NK-92 treated with Interleukin-12 subunit alpha and Interleukin-12 subunit beta, amount 100 ng/mL, for 24 hours (cell line): ENCODE measurements at places on chromosomes 13 and 19.

DNA sequence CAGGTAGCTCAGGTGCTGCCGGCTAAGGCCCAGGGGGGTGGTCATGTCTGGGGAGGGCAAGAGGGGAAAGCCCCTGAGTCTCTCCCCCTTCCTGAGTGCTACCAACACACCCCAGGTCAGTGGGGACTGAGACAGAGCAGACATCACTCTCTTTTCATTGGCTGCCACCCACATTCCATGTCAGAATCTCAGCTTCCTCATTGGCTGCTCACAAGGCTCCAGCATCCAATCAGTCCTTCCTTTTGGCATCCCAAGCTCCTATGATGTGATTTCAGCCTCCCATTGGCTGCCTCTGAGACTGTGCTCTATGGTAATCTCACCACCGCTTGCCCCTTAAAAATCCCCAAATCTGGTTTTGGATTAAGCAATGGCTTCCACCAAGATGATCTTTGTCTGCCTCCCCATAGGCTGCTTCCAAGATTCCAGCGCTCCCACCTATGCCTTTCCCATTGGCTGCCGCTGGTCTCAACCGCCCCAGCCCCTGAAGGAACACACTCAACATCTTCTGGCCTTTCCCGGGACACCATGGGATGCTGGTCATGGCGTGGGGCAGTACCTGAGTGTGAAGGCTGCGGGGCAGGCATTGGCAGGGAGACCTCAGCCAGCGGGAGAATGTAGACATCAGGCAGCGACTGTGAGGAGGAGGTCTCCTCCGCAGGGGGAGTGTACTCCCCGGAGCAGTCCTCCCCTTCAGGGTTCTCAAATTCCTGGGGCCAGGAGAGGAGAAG lies 2.0 kb downstream of the LMTK3 start:
- DNase-seq, result no peak

DNA sequence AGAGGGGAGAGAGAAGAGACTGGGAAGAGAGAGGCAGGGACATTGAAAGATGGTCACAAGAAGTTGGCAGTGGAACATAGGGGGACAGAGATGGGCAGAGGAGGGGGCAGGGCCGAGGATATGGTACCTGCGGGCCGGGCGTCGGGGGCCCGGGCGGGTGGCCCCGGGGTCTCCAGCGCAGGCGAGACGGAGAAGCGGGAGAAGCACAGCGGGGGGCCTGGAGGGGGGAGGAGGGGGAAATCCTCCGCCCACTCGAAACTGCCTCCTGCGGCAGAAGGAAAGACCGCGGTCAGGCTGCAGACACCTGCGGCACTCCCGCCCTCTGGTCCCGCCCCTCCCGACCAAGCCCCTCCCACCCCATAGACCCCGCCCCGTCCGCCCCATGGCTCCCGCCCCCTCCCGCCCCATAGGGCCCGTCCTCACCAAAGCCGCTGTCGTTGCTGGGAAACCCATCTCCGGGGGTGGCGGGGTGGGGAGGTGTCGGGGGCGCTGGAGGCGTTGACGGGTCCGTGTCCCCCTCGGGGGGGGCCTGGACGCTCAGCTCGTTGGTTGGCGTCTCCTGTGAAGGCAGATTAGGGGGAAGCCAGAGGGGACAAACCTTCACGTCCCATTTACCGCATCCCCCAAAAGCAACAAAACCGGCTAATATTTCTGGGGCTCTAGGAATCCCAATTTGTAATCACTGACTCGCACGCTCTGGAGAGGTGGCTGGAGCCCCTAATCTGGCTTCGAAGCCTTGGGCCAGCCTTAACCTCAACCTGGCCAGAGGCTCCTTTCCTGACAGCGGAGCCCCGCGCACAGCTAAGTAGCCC lies 20.4 kb downstream of the LMTK3 start:
- no peak for DNase-seq

DNA sequence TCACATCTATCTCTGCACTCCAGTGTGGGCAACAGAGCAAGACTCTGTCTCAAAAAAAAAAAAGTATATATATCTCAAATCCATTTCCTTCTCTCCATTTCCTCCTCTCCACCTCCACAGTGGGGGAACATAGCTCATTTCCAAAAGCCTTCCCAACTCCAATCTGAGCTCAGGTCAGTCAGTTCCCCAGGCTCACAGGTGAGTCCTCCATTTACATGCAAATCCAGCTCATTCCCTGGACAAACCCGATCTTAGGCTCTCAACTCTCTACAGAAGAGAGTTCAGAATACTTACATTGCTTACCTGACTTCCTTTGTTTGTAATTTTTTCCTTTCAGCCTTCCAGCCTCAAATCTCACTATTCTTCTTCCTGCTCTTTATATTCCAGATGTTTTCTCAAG lies 518.3 kb downstream of the GPC6 start:
- DNase-seq, result no peak

DNA sequence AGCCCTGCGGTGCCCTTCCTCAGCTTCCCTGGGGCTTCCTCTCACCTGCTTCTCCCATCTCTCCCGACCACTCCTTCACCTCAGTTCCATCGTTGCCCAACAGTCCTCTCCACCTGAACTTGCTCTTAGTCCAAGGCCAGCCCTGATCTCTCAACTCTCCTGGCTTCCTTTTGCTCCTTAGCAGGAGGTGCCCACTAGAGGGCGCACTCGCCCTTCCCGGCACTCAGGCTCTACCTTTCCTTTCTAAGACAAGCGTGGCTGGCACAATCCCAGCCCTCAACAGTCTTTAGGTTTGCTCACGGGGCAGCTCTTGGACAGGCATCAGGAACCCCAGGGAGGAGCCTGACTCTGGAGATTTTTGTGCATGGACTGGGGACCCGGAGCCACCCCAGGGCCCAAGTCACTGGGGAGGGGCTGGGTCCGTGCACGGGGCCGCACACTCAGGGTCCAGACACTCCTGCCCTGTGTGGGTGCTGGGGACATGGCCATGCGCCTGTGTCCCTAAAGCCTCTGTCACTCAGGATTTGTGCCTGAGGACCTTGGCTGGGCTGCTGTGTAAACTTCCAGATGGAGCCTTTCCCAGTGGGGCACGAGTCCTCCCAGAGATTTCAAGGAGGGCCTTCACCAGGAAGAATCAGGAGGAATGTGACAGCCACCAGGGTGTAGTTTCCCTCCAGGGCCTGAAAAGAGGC lies 12.1 kb upstream of the CEACAM8 start:
- DNase-seq, result peak; percentile 41

DNA sequence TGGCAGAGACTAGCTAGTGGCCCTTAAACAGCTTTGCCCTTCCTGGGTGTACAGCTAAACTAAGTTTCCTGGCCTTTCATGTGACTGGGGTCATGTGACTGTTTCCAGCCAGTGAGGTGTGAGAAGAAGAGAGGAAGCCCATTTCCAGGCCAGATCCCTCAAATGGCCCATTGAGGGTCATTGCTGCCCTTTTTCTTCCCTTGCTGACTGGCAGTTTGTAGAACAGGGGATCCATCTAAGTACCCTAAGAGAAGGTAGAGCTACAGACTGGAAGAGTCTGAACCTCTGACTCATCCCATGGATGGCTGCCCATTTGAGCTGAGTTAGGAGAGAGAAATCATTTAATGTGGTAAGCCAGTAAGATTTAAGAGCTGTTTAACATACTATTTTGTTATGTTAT lies 2.8 kb downstream of the SWSAP1 start:
- no peak for DNase-seq

DNA sequence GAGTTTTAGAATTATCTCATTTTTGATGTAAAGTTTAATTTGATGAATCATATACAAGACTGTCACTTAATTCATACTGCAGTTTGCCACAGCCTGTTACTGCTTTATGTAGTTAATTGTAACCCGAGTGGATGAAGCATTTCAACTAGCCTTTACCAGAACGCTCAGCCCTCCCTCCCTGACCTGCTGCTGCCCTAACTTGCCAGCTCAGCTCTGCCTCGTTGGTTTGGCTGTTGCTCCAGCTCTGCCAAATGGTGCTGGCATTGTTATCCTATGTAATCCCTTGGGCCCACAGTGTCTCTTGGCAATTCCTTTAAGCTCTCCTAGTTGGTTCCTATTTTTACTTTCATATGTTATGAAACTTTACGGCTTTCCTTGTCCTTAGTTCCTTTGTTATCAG lies 113.3 kb downstream of the LMO7 start:
- DNase-seq, result no peak

DNA sequence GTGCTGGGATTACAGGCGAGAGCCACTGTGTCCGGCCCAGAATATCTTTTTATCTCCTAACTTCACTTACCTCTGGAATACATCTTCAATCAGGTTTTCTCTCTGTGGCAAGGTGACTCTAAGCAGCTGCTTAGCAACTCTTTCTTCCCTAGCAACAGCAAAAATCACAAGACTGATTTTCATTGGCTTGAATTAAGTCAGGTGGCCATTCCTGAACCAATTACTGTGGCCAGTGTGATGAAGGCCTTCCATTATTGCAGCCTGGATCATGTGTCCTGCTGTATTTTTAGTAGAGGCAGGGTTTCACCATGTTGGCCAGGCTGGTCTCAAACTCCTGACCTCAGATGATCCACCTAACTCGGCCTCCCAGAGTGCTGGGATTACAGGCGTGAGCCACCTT lies 9.0 kb upstream of the LTBP4 start:
- DNase-seq, result no peak

GRCh38 chr13:51425410-51426042 lies 27.3 kb downstream of the INTS6 start:
- DNase-seq, result no peak

- DNase-seq, result no peak
Measured at GRCh38 chr13:114136576-114136975, 4.2 kb upstream of the RASA3 start.

DNA sequence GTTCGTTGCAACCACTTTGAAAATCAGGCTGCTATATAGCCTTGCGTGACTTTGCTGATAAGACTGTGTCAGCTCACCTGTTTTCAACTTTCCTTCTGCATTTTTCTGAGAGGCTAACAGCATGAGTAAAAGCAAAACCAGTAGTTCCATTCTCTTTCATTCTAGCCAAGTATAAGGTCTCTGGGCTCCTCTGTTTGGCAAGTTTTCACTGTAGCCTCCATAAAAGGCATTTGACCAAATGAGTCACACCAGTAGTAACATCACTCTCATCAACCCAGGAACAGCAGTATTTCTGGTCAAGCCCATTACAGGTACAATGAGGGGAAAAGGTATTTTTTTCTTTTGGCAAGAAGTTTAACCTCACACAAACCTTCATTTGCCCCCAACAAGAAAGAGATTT lies 1149.8 kb upstream of the MIR17HG start:
- DNase-seq, result no peak

- DNase-seq, result no peak
Measured at GRCh38 chr13:23619068-23619855, 49.0 kb downstream of the TNFRSF19 start.

DNA sequence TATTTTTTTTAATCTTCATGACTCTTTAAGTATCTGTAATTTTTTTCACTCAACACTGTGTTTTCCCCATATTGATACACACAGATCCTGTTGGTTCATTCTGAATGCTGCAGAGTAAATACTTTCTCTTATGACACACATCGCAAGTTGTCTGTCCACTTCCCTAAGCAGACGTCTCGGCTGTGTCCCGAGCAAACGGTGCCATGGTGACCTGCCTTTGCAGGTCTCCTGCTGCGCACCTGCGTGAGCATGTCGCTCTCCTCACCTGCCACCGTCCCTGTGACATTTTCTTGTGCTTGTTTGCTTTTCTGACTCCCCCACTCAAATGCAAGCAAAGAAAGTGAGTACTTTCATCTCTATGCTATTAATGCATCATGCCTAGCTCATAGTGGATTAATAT lies 57.8 kb downstream of the CCDC70 start:
- DNase-seq, result no peak

- DNase-seq, result no peak
Measured at GRCh38 chr13:99062593-99062992, 84.7 kb upstream of the DOCK9 start.

- peak; percentile 93 for DNase-seq
Measured at GRCh38 chr19:36139473-36140303, at the start of gene CAPNS1. TSS of gene CAPNS1 (plus strand) at chr19:36140066. CDS start at chr19:36141012, 946 bp downstream.

DNA sequence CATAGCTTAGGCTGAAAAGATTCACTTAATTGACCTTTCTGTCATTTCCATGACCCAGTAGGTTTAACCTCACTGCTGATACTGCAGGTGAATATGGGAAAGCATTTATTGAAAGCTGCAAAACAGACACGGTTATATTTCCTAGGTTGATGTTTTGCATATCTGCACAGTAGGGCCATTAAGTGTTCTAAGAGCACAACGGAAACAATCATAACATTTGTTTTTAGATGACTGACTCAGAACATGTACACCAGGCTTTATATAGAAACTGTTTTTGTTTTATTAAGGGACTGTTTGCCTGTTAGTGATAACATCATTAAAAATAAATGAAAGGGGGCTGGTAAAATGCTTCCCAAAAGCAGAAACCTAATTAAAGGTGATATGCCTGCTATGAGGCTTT lies 367.8 kb downstream of the DACH1 start:
- DNase-seq, result no peak

DNA sequence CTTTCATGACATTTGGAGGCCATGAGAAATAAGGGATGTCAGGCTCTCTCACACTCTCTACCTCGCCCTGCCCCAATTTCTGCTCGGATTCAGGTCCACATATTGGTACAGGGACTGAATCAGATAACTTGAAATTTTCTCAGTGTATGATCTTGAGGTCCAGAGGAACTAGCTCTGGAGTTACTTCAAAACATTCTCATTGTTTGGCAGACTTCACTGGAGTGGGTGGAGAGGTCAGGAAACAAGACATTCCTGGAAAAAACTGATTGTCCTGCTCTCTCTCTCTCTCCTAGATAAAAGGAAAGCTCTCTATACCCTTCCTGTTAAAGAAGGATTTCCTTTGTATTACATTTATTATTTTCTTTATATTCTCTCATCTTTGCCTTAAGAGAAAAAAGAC lies 428.1 kb upstream of the DACH1 start:
- no peak for DNase-seq

GRCh38 chr19:21617740-21618339 lies 112.4 kb downstream of the ZNF429 start:
- no peak for DNase-seq

DNA sequence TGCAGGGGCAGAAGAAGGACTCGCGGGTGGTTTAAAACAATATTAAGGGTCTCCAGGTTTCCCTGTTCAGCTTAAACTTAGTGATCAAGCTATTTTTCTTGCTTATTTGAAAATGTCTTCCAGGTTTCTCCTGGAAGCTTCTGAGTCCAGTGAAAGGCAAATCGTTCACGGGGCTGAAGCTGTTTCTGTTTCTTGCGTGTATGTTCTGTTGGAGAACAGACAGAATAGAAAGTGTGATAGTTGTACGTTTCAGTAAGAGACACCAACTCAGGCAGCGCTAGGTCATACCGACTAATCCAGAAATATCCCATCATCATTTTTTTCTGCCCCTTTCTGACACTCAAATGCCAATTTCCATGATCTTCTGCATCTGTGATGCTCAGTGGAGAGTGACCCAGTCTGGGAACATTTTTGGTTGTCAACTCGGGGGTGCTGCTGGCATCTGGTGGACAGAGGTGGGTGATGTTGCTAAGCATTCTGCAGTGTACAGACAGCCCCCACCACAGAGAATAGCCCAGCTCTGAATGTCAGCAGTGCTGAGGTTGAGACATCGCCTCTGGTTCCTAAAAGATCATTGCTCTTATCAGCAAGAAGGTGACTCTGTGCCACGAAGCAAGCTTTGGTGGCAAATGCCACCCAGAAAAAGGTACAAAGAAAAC lies 4.3 kb downstream of the KLF2 start:
- no peak for DNase-seq

- no peak for DNase-seq
Measured at GRCh38 chr19:6417713-6418561, 6.7 kb downstream of the KHSRP start.
